A549 treated with GW870086 at 1 μM for 4 hours (cell line): ENCODE measurements at places on chromosomes 7 and 10. TPM values are rescaled to one million over a fixed set of nuclear protein-coding genes. Genes with fewer than 3 reads are reported as not detected.

Gene SPOCK2
- total RNA-seq: 0.24 to 0.51 TPM (median 0.36 TPM) in 5 replicates

Gene AKR1B15
- 18.9 to 39.8 TPM (median 34.3 TPM) in 5 replicates for total RNA-seq

Gene ITGB8
- 0.89 to 1.5 TPM (median 1.3 TPM) in 5 replicates for total RNA-seq

Gene PRR15
- 2.3 to 4.0 TPM (median 3.2 TPM) in 5 replicates for total RNA-seq

Gene DRGX
- total RNA-seq: 0.05 TPM in 1 of 5 replicates, not detected in the others

Gene SPDYE6
- total RNA-seq: not detected in 5 replicates

Gene GJD4
- total RNA-seq: 0.08 TPM in 2 of 5 replicates, not detected in the others

Gene CC2D2B
- total RNA-seq: 0.10 TPM in 1 of 5 replicates, not detected in the others

Gene STEAP1B
- 0.22 to 0.23 TPM (median 0.23 TPM) in 3 of 5 replicates, not detected in the others for total RNA-seq

Gene AEBP1
- 0.14 to 0.21 TPM in 2 of 5 replicates, not detected in the others for total RNA-seq

Gene HOXA11
- total RNA-seq: 0.55 to 0.80 TPM (median 0.70 TPM) in 5 replicates

Gene LRRC61
- total RNA-seq: 0.07 to 0.20 TPM in 2 of 5 replicates, not detected in the others

Gene GLI3
- 0.07 to 0.34 TPM (median 0.08 TPM) in 5 replicates for total RNA-seq
